ENCODE measurements at places on chromosomes 16 and 17.

- DNase-seq: no peak
Measured at GRCh38 chr17:4215882-4216570, 47.8 kb downstream of the ANKFY1 start.

- DNase-seq: no peak
Measured at GRCh38 chr17:3015890-3016289, 47.5 kb downstream of the OR1D5 start.

GRCh38 chr16:15509593-15510535 is 75.5 kb downstream of the BMERB1 start:
- DNase-seq: peak; percentile 47

DNA sequence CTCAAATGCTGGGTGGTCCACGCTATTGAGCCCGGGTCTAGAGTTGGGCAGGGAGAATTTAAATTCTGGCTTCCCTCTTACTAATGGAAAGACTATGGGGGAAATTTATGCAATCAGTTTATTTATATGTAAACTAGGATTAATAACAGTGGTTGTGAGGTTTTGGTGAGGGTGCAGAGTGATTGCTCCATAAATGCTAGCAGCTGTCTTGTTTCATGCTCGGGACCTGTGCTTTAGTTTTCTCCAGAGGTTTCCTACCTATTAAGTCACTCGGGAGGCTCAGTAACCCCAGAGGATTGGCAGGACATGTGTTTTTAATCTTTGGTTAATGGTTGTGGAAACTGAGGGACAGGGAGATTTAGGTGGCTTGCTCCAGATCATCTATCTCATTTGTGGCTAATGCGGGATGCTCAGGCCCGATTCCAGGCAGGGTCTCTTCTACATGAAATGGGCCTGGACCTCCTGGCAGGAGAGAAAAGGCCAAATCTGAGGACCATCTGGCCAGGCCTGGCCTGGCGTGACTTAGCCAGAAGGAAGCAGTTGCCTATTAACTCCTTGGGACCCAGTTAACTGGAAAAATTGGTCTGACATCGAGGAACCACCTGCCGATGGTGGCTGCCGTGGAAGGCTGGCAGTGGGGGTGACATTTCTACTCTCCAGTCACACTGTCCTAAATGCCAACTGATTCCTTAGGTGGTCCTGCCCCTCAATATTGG is 2.1 kb downstream of the PRCD start:
- DNase-seq: no peak

GRCh38 chr16:31436221-31437045 is 6.2 kb downstream of the ZNF843 start:
- DNase-seq: no peak

GRCh38 chr16:4566144-4566543 is 10.0 kb downstream of the C16orf96 start:
- DNase-seq: no peak

DNA sequence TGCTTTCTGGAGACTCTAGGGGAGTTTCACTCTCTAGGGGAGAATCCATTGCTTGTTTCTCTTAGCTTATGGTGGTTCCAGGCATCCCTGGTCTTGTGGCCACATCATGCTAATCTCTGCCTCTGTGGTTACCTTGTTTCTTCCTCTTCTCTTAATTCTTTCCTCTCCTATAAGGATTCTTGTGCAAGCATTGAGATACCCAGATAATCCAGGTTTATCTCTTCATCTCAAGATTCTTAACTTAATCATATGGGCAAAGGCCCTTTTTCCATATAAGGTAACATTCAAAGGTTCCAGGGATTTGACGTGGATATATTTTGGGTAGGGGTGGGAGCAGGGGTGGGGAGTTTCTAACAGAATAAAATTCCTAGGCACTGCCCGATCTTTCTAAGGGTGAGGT is 32.6 kb downstream of the FAM20A start:
- DNase-seq: no peak

GRCh38 chr17:30368912-30369720 is 9.6 kb upstream of the CPD start:
- no peak for DNase-seq

DNA sequence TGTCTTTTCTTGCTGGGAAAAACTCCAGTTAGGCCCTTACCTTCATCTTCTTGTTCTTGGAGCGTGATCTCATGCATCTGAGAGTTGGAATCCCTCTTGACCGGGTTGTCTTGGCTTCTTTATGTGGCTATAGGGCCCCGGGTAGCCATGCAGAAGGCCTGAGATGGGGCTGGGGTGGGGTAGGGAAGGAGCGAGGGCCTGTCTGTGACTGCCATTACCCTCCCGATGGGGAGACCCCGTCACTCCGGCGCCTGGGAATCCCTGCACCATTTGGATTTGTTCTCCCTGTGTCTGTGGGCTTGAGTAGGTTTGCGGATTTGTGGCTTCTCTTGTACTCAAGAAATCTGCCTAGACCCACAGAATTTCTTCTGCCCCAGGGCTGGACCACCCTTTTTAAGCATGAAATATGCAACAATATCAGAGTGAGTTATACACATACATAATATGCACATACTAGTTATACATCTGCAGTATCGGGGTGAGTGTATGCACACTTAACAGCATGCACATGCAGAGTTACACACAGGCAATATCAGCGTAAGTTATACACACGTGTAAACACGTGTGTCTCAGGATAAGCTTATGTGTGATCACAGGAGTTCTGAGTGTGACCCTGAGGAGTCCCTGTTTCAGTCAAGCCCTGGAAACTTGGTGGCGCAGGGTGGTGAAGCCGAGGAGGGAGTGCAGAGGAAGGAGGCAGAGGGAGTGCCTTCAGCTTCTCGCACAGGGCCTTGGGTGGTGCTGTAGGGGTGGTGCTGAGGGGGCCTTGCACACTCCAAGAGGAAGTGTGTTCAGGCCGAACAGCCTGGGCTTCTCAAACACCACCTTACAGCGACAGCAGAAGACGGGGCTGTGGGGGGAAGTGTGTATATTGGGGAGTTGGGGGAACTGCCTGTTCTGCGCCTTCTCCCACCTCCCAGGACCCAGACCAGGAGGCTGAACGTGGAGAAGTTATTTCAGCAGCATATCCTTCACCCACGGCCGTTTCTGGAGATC is 18.5 kb downstream of the CCDC42 start:
- no peak for DNase-seq

DNA sequence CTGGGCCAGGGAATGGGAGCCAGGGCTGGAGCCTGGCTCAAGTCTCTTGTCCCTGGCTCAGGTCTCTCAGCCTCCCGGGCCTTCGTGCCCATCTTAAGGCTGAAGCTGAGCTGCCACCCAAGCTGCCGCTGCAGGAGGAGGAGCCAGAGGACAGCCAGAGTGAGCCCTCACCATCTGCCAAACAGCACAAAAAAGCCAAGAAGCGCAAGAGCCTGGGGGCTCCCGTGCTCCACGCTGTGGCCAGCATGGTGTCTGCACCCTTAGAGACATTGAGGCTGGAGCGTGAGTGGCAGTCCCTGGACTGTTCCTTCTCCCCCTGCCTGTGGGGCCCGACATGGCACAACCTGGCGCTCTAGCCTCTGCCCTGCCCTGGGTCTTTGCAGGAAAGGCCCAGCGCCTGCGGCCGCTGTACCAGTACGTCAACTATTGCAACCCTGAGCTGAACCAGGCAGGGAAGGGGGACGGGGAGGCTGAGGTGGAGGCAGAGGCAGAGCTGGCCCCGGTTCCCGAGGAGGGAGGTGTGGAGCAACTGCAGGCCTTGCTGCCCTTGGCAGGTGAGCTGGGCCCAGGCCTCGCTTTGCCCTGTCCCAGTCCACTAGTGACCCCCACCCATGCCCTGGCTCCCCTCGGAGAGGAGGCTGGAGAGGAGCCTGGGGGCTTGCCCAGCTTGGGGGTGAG is 1.3 kb downstream of the C16orf86 start:
- DNase-seq: peak; percentile 83

DNA sequence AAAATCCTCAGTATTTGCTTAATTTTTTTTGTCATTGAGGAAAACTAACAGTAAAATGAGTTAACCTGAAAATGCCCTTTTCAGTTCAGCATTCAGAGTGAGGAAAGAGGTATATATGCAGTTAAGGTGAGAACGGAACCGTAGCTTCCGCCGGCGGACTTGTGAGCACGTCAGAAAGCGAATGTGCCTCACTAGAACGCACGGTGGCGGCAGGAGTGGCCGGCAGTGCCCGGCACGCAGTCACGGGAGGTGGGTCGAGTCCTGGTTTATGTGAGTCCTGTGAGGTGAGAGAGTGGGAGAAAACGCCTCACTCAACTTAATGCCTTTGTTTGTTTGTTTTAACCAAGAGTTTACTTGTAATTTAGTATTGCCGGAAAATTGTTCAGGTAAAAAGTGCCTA is 6.1 kb downstream of the SEC14L1 start:
- DNase-seq: no peak

DNA sequence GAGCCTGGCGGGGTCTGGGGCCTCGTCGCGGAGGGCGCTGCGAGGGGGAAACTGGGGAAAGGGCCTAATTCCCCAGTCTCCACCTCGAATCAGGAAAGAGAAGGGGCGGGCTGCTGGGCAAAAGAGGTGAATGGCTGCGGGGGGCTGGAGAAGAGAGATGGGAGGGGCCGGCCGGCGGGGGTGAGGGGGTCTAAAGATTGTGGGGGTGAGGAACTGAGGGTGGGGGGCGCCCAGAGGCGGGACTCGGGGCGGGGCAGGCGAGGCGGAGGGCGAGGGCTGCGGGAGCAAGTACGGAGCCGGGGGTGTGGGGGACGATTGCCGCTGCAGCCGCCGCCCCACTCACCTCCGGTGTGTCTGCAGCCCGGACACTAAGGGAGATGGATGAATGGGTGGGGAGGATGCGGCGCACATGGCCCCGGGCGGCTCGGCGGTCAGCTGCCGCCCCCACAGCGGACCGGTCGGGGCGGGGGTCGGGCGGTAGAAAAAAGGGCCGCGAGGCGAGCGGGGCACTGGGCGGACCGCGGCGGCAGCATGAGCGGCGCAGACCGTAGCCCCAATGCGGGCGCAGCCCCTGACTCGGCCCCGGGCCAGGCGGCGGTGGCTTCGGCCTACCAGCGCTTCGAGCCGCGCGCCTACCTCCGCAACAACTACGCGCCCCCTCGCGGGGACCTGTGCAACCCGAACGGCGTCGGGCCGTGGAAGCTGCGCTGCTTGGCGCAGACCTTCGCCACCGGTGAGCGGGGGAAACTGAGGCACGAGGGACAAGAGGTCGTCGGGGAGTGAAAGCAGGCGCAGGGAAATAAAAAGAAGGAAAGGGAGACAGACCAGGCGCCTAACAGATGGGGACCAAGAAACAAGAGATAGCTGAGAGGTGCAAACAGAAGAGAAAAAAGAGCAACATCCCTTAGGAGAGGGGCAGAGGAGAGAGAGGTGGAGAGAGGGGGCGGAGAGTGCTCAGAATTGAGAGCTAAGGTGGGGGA is at the start of gene PNMT:
Gene PNMT (plus strand): TSS at position 509 of the 980 bp plus-strand sequence. CDS start 23 bp downstream, at position 532.
- peak; percentile 74 for DNase-seq

GRCh38 chr16:8929086-8929748 is 34.5 kb downstream of the USP7 start:
- no peak for DNase-seq

GRCh38 chr16:76676356-76676755 is 399.2 kb downstream of the CNTNAP4 start:
- no peak for DNase-seq

- DNase-seq: no peak
Measured at GRCh38 chr16:67445441-67445912, 14.6 kb downstream of the HSD11B2 start.

GRCh38 chr17:67212714-67213417 is 32.1 kb downstream of the HELZ start:
- no peak for DNase-seq

- DNase-seq: no peak
Measured at GRCh38 chr16:72848759-72849664, 198.9 kb downstream of the ZFHX3 start.

DNA sequence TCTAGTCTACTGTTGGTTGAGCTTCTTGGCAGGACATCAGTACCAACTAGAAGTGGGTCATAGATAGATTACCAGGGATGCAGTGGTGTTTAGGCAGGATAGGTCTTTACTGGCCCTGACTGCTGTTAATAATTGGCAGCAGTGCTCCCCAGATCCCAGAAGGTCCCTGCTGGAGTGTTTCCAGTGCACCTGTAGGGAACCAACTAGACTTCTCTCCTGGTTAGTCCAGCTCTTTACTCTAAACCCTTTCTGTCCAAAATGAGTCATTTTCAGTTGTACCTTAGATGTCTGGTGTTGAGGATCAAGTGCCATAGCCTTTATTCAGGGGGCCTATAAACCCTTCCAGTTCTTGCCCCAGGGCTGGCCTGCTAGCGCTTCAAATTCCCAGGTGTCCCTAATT is 8.7 kb downstream of the POLR2C start:
- DNase-seq: no peak

DNA sequence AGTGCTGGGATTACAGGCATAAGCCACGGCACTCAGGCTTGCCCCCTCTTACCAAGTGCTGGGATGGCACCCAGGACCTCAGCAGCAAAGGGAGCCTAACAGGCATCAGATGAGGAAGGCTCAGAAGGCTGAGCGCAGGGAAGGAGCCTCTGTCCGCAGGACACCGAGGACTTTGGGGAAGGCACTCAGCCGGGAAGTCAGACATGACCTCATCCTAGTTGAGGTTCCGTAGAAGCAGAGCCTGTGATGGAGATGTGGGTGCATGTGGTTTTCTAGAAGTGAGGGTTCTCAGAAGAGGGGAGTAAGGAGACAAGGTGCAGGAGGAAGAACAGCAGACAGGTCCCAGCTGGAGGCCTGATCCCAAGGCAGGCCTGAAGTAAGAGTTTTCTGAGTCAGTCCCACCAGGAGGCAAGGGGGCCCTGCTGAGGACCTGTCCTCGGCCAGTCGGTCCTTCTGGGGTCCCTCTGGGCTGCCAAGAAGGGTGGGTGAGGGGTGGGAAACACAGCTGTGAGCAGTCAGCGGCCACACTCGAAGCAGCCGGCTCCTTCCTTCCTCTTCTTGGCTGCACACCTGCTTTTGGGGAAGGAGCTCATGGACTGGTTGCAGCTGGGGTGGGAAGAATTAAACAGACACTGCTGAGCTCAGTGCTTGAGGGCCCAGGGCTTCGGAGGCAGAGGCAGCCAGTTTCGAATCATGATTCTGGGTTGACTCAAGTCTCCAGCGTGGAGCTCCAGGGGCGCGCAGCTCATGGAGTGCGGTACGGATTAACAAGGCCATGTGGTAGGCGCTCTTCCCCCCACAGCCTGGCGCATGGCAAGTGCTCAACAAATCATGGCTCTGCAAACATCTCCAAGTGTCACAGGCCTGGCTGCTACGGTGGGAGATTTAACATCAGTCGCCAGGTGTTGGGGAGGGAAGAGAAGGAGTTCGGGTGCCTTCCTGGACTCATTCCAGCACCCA is 38.9 kb upstream of the SNN start:
- peak; percentile 39 for DNase-seq

DNA sequence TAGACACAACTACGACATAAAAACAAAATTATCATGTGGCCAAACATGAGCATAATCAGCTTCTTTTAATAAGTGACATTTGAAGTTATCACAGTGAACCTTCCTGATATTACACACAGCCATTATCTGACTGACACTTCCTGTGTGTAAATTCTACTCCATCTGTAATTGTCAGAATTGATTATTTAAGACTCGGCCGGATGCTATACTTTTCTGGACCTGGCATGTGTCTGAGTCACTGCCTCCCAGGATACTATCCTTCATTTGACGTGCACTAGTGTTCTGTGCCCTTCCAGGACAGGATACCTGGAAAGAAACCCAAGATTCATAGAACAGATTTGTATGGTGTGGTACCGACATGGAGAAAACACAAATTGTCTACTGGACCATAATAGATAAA is 242.0 kb downstream of the HS3ST3A1 start:
- DNase-seq: no peak
